ENCODE measurements at places on chromosomes 5 and 9.

DNA sequence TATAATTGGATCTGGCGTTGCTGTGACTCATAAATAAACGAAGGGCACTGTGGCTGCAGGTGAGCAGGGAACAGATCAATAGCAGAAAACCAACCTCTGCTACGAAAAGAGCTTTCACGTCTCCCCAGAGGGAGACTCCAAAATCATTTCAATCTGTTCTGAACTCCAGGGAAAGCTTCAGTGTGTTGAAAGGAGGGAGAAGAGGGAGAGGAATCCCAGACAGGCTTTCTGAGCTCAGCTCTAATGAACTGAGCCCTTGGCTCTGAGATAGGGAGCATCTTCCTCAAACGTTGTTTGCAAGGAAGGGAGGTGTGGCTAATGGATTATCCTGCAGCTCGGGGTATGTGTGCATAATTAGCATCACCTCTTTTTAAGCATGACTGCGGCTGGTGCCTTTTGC, 288.0 kb upstream of the IRX4 start:
- DNase-seq = no peak

DNA sequence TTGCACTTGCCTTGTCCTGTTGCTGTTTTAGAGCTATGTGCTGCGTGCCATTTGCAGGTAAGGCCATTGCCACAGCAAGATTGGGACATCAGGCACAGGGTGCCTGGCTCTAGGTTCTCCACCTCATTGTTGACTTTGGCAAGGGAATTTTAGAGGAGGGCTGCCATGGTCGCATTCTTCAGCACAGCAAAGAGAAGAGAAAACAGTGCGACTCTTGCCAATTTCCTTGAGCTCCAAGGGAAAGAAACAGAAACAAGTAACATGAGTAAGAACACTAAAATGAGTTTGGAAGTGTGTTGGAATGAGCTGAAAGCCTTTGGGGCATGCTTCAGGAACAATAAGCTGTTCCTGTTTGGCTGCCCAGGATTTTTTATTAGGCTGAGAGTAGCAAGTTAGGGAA, 188.1 kb upstream of the IL12B start:
- no peak for DNase-seq

DNA sequence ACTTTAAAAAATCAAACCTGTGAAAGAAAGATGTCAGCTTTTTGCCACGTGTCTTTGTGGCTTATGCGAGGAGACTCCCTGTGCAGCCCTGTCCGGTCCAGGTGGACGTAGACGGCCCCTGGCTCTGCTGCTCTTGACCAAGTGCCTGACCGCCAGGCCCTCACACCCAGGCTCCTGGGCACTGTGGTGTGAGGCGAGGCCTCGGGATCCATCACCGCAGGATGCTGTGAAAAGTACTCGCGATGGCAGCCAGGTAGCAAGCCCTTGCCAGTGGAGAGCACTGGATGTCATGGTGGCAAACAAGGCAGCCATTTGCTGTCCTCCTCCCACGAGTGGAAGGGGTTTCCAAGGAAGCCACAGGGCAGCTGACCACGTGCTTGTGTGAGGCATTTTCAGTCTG, 245.1 kb downstream of the CACNA1B start:
- DNase-seq = no peak

DNA sequence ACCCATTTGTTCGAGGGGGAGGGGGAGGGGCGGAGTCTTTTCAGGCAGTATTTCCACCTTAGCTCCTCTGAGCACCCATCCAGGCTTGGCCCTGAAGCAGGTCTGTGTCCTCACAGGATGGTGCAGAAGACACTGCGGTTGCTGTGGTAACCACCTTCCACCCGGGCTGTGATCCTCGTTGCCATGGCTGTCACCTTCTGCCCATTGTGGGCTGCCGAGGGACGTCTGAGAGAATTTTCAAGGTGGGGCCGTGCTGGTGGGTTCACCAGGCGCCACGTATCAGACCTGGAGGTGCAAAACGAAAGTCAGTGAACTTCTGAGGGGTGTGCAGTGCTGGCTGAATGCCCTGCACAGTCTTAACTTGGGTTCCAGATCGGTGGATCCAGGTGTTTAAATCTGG, 26.7 kb downstream of the POLR1E start:
- DNase-seq = peak; percentile 56

DNA sequence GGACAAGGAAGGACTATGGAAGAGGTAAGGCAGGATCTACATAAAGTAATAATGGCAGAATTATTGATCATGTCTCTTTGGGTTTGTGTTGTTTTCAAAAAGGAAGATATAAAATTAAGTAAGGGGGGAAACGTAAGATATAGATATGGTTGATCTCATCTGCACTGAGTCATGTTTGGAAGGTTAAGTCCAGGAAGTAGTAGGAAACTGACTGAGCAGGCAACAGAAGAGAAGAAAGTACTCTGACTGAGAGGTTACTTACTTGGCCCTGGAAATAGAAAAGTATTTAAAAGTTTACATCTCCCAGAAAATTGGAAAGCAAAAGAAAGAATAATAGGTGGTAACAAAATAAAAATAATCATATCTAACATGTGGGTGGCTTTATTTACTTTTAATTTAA, 405.3 kb upstream of the RGMB start:
- DNase-seq = no peak

DNA sequence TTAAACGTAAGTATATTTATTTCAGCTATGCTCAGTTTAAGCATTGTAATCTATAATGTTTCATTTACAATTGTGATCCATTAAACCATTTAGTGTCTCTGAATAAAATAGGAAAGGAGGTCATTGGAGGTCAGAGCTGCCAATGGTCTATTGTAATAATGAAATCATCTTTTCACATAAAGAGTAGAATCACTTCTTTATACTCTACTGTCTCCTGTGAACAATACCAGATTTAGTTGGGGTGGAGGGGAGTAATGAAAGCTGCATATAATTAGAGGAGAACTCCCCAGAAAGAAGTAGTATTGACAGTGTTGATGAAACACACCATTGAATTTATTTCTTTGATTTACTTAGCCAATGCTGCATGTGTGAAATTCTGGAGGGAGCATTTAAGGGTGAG, 35.1 kb upstream of the ZFYVE16 start:
- DNase-seq = no peak

DNA sequence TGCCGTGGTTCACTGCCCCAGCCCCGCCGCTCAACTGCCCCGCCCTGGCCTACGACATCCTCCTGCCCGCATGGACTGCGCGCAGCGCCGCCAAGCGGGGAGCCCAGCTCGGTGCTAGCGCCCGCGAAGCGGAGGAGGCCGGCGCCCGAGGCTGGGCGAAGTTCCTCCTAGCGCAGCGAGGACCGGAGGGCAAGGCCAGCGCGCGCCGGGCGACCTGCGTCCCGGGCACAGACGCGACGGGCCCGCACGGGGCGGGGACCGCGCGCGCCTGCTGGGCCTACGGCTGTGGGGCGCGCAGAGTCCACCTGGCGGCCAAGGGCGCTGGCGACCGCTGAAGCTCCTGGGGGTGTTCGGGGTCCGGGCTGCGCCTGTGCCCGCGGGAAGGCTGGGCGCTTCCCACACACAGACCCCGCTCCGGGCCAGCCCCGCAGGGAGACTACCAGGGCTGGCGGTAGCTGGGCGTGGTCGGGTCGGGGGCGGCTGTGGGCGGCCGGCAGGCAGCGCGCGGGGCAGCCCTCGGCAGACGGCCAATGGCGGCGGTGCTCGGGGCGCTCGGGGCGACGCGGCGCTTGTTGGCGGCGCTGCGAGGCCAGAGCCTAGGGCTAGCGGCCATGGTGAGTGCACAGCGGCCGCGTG, at the start of gene PCBD2:
TSS of gene PCBD2 (plus strand) at position 522 of the 636 bp plus-strand sequence. CDS start at position 531, 9 bp downstream.
- DNase-seq = peak; percentile 96

- DNase-seq = no peak
These were observed 152.6 kb downstream of the RGS3 start for GRCh38 chr9:113616116-113616515.

DNA sequence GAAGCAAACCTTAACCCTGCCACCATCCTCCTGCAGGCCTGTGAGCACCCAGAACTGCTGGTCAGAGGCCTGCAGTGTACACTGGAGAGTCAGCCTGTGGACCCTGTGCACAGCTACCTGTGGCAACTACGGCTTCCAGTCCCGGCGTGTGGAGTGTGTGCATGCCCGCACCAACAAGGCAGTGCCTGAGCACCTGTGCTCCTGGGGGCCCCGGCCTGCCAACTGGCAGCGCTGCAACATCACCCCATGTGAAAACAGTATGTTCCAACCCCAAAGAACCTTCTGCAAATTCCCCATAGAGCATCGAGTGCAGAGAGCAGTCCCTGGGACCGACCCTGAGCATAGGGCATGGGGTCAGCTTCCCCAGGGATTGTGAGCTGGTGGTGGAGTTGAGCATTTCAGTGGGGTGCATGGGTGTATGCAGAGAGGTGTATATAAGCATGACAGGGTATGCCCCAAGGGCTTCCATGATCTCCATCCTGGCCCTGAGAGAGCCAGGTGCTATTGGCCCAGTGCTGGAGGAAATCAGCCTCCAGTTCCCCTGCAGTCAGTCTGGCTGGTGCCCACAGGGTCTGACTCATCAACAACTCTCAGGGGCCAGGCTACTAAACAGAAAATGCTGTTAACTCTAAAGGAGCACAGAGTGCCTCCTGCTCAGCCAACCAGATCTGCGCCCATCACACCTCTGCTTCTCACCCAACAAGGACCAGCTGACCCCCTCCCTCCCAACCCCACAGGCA, 126.2 kb downstream of the SAXO1 start:
- DNase-seq = no peak

DNA sequence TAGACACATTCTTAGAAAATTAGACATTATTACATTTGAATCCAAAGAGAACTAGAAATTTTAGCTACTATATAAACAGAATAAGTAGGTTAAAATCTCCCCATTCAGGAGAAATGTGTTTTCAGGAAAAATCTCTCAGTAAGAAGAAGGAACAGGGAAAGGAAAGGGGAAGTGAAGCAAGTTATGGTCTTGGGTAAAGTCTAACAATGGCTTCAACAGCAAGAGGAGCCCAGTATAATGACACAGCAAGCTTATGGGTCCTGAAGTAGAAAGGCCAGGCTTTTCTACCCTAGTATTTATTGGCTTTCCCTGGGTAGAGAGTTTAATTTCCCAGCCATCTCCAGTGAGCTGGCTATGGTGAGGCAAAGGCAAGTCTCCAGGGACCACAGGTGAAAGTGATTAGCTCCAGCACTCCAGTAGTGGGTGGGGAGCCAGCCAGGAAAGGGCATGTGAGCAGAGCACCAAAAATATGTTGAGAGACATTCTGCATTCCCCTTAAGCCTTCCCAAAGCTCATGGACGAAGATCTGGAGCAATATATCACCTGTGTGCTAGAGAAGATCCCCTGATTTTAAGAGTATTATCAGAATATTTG, 981.7 kb downstream of the NR2F1-AS1 start:
- DNase-seq = no peak

DNA sequence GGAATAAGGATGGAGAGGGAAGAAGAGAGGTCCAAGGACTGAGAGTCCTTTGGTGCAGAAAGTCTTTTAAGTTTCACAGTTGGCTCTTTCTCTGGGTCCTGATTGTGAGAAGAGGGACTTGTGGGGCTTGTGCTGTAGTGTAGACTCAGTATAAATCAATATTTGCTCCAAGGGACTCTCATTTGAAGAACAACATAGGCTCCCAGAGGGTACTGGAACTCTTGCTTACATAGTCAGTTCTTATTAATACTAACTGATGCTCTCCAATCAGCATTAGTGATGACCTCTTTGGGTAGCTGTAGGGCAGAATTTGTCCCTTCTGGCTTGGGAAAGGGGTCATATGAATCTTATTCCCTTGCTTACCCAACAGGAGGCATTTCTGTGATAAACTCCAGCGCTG, 62.5 kb upstream of the CXCL14 start:
- DNase-seq = peak; percentile 8

GRCh38 chr9:133499132-133499891, 20.4 kb upstream of the SLC2A6 start:
- no peak for DNase-seq

DNA sequence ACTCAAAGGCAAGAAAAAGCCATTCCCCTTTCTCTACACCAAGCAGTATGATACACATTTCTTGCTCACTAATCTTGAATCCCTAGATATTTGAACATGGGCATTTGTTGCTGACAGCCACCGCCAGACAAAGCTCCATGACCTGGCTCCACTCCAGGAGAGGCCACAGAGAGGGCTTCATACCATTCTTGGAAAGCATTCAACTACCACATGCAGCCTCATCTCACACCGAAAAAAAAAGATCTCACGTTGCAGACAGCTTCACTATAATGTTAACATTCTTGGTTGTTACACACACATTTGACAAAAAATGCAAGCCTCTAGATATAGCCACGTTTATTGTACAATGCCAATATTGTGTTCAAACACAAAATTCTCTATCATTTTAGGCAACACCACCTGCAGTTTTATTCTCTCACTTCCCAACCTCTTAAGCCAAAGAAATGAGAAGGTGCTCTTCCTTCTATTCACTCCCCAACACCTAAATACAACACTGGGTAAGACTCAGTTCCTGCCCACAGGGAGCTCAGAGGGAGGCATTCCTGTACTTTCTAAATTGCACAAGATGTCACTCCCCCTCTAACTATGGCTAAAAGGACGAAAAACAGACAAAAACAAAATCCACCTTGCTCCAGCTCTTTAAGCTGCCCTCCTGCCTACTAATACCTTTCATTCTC, 222.4 kb downstream of the TSSK1B start:
- no peak for DNase-seq

GRCh38 chr5:80895523-80895922, 64.6 kb upstream of the RASGRF2 start:
- DNase-seq = no peak

DNA sequence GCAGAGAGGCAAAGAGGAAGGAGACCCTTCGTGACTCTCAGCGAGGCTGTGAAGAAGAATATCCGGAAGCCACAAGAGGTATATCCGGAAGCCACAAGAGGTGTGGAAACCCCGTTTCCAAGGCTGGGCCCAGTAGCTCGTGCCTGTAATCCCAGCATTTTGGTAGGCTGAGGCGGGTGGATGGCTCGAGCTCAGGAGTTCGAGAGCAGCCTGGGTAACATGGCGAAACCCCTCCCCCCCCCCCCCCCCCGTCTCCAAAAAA, 612 bp upstream of the BBLN start:
- peak; percentile 74 for DNase-seq

DNA sequence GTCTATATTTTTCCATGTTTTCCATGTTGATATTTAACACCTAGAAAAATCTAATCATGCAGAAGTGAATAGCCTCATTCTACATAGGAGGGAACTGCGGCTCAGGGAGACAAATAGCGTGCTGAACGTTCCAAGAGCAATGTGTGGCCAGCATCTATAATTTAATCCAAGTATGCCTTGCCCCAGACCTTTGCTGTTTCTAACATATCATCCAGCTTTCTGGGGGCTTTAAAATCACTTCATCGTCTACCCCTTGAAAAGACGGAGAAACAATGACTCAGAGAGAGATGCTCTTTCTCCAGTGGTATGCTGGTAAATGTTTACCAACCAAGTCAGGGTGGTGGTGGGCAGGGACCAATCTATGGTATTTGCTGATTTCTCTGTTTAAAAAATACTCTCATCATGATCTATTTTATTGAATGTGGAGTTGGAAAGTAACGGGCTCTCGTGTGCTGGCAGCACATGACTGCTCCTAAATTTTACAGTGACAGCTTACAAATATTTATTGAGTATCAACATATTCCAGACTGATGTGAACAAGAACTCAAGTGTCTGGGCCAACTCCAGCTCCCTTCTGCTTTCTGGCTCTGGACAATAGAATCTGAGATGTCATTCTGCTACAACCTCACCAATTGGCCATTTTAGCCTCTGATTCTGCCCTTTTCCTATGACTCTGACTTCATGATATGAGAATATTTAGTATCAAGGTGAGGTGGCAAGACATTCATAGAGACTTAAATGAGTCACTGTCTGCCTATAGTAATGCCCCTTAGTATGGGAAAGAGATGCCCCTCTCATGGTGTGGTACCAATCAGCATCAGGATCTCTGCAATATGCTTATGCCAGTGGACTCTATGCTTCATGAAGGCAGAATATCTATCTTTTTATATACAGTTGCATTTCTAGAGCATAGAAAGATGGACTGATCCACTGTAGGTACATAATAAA, 407.4 kb upstream of the TNC start:
- DNase-seq = no peak
